CD4-positive, alpha-beta T cell treated with Interleukin-12 subunit alpha and Interleukin-12 subunit beta, for 1 hour (primary cell): ENCODE measurements at places on chromosomes 16 and 17.
A peak's percentile ranks its signal among the peaks of the same experiment; 100 is the strongest.

- no peak for DNase-seq
Measured at GRCh38 chr16:3652373-3653195, 1.9 kb upstream of the DNASE1 start.

GRCh38 chr17:14604591-14605266 is 303.8 kb downstream of the HS3ST3B1 start:
- peak; percentile 5 for DNase-seq

DNA sequence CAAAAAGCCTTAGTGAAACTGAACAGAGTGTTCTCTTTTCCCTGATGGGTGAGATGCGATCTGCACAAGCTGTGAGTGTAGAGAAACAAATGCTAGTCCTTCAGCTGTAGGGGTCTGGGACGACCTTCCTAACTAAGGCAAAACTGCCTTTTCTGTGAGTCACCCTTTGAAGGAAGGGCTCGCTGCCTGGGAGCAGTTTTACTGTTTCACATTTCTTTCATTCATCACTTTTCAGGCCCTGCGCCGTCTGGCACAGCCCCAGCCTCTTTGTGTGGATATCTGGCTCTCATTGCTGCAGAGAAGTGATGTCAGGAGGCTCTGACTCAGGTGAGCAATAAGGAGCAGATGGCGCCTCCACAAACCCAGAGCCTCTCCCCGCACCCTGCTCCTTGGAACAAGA is 57.4 kb downstream of the HS3ST3A1 start:
- DNase-seq = no peak

- no peak for DNase-seq
Measured at GRCh38 chr17:42040818-42041217, 9.6 kb downstream of the C17orf113 start.

DNA sequence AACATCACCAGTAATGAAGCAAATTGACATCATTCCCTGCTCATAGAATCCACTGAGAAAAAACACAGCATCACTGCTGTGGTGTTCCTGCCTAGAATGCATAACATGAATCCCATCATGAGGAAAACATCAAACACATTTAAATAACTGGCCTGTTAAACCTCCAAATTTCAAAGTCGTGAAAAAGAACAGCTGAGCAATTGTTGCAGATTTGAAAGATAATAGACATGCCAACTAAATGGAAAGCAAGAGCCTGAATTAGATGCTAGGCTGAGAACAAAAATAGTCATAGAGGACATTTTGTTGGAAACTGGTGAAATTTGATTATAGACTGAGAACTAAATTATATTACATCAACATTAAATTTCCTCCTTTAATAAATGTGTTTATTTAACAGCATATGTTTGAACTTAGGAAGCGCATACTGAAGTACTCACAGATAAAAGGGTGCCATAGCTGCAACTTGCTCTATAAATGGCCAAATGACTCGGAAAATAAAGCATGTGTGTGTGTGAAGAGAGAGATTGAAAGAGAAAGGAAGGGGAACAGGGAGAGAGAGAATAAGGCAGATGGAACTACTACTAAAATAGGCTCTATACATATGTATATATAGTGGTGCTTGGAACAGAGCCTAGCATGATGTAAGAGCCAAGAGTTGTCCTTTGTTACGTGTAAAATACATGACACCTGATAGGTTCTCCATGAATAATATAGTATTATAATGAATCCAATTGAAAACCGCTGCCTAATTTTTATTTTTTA is 305.0 kb upstream of the MON1B start:
- no peak for DNase-seq

DNA sequence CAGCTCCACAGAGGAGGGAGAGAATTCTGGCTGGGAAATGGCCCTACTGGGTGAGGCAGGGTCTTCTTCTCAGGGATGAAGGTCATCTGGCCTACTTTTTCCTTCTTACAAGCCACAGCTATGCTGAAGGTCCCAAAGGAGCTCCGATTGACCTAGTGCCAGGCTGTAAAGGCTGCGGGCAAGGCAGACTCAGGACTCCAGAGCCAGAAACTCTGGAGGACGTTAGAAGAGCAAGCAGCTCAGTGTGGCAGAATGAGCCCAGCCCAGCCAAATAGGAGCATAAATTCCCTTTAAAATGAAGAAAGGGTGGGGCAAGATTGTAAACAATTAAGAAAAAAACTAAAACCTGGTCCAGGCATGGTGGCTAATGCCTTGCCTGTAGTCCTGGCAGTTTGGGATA is 20.1 kb upstream of the CNOT1 start:
- no peak for DNase-seq

- no peak for DNase-seq
Measured at GRCh38 chr16:11390573-11391495, 45.6 kb downstream of the RMI2 start.

GRCh38 chr17:6020376-6021010 is 49.7 kb upstream of the WSCD1 start:
- no peak for DNase-seq

DNA sequence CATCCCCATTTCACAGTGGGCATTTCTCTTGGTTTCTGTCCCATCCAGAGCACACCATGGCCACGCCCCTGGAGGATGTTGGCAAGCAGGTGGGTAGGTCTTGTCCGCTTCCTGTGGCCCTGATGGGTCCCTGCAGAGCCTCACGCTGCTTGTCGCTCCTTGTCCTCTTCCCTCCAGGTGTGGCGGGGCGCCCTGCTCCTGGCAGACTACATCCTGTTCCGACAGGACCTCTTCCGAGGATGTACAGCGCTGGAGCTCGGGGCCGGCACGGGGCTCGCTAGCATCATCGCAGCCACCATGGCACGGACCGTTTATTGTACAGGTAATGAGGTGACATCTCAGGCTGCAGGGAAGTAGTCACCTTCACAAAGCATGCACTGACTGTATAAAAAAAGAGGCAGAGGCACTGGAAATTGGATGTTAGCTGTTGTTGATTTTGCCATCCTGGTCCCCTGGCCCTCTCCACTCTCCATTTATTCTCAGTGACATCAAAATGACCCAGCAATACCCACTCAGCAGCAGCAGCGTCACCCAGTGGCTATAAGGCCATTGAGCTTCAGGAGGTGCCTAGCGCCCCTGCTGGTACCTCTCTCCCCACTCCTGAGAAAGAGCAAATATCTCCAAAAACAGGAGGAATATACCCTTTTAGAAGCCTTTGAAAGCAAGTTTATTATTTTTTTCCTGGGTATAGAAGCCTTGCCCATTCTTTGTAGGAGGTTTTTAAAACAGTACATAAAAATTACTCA is 13.7 kb downstream of the METTL22 start:
- no peak for DNase-seq
